ENCODE measurements at places on chromosomes 2 and 18.
A peak's percentile ranks its signal among the peaks of the same experiment; 100 is the strongest.

DNA sequence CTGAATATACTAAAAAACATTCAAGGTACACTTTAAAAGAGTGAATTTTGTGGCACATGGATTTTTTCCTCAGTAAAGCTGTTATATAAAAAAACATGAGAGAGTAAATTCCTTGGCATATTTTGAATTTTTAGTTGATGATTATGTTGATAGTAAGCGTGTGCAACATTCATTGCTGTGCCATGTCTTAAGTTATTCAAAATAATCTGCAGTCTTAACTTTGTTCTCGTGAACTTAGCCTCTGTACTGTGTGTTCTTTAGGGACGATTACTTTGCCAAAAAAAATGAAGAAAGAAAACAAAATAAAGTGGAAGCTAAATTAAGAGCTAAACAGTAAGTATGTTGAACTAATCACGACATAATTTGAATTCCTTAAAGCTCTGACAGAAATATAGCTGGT lies 9.6 kb downstream of the SSB start:
- no peak for DNase-seq

DNA sequence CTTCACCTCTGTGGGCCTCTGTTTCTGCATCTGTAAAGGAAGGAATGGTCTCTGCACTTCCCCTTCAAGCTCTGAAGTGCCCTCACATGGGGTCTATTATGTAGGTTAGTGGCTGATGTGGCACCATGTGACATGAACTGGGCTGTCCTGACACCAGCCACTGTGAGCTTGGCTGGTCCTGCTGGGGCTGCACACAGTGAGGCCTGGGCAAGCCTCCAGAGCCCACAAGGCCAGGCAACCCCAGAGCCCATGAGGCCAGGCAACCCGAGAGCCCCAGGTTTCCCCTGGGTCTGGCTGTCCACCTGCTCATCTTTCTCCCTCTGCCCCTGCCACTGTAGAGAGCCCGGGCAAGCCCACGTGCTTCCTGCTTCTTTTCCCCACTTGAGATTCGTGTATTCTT lies 150.1 kb upstream of the SMAD2 start:
- no peak for DNase-seq

- peak; percentile 70 for DNase-seq
Measured at GRCh38 chr18:48841381-48842258, 109.1 kb downstream of the SMAD7 start.

GRCh38 chr2:223093436-223094241 lies 41.6 kb downstream of the KCNE4 start:
- DNase-seq = peak; percentile 75

DNA sequence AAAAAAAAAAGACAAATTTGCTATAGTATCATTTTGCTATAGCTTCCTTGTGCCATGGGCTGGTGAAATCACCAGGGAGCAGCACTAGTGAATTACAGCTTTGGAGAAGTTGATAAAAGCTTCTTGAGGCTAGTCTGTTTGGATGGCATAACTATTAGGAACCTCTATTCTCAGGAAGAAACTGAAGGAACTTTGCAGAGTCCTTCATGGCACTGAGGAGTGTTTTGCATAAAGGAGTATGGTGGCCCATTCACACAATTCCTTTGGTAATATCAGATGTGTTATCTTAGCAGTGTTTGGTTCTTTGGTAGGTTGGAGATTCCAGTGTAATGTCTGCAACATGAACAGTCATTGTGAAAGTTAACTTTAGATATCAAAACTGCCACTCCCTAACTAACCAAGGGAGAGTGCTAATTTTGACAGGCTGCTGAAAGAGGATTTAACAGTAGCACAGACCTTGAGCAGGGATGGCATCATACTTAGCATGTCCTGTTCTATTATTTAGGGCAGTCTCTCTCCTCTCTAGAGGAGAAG lies 76.6 kb upstream of the ZFP36L2 start:
- DNase-seq = no peak

DNA sequence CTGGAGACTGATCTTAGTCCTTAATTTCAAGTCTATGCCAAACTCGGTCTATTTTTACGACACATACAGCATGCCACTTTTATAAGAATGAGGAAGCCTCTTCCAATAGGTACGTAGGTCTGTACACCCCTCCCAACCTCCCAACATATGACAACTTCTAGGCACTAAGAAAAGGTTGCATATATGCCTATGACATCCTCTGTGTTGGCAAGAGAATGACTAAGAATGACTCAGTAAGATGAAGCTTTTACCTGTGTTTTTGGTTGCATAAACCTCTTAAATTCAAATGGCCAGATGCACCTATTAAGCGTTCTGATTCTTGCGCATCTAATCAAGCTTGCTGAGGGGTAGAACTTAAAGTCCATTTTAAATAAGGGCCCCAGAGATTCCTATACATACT lies 586.4 kb upstream of the ZEB2 start:
- DNase-seq = no peak
